GM06990 (cell line): ENCODE measurements at places on chromosomes 4 and X.

GRCh38 chr4:179586460-179586859 is 2144.2 kb upstream of the AGA start:
- DNase-seq: no peak

DNA sequence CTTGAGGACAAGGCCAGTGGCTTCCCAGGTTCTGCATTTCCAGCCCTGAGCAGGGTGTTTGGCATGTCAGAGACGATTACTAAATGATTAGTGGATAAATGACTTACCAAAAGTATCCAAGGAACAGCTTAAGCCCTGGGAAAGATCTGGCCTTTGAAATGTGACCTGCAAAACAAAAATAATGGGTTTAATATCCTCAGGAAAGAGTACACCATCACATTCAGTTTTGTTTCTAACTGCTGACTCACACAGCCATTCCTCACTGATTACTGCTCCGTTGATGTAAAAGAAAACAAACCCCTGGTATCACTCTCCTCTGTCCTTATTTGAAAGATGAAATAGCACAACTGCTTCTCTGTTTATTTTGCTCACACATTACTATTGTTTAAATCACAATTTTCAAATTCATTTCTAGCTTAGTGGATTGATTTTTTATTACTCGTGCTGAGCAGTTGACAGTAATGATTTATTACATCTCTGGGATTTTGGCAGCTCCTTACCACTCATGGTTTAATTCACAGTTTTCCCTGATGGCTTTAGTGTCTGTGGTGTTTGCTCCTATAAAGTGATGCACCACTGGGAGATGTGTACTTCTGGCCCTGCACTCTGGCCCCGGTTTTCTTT is 117.0 kb downstream of the CBLL2 start:
- DNase-seq: no peak

GRCh38 chrX:63664083-63664482 is 120.9 kb downstream of the ARHGEF9 start:
- no peak for DNase-seq

- no peak for DNase-seq
Measured at GRCh38 chrX:21700967-21701366, 42.8 kb upstream of the KLHL34 start.

DNA sequence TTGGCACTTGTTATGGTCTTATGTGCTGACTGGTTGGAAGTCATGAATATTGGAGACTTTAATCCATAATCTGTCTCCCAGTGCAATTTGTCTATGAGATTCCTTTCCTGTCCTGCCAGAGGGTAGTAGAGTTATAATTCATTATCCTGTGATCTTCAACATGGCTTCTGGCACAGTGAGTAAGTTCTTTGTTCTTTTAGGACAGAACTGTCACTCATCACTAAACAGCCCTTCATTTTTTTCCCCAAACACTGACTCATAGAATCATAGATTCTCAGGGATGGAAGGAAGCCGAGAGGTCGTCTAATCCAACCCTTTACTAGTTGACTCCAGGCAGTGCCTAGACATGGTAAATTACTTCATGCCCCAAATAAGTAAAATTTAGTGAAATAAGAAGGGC is 78.4 kb downstream of the LUZP4 start:
- no peak for DNase-seq

DNA sequence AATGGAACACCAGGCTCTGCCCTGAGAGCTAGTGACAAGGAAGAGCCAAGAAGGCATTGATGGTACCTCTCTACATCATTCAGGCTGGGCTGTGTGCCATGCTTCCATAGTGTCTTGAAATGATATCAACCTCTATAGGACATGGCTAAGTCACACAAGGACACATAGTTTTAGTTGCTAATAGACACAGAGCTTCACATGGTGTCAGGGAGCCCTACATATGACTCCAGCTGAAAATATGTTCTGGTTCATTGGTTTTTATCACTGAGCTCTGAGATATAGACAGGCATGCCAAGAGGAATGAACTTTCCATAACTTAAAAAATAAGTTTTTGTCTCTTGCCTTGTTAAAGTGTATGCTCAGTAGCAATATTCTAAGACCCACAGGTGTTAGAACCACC is 72.1 kb upstream of the PRKG2 start:
- DNase-seq: no peak

GRCh38 chr4:154954117-154954516 is 173.0 kb downstream of the RBM46 start:
- no peak for DNase-seq

DNA sequence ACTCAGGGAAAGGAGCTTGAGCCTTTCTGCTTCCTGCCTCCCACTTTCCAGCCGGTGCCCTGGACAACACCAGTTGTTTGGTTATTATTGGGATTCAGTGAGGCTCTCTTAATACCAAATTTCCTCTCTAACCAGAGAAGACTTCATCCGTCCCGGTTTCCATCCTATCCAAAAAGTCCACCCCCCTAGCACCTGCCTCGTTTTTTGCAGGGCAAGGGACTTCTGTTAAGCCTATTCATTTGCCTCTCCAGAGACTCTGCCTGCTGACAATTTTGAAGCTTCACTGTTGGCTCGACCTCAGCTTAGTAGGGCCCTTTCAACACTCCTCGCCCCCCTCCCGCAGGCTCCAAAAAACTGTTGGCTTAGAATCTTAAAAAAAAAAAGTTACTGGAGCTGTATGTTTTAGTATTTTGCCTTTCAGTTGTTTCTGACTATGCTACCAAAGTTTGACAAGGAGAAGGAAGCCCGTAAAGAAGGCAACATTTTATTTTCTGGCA is 779 bp upstream of the PRSS12 start:
- DNase-seq: no peak

GRCh38 chr4:189533603-189534002 is 407.1 kb upstream of the FRG1 start:
- DNase-seq: no peak

- DNase-seq: no peak
Measured at GRCh38 chr4:115883231-115883630, 769.8 kb upstream of the NDST4 start.

- no peak for DNase-seq
Measured at GRCh38 chr4:169047956-169048355, 37.9 kb upstream of the CBR4 start.

GRCh38 chrX:134552351-134552750 is 92.4 kb downstream of the HPRT1 start:
- no peak for DNase-seq

GRCh38 chrX:20362268-20363267 is 95.9 kb upstream of the RPS6KA3 start:
- DNase-seq: no peak

- DNase-seq: no peak
Measured at GRCh38 chr4:61380865-61381264, 180.7 kb downstream of the ADGRL3 start.

DNA sequence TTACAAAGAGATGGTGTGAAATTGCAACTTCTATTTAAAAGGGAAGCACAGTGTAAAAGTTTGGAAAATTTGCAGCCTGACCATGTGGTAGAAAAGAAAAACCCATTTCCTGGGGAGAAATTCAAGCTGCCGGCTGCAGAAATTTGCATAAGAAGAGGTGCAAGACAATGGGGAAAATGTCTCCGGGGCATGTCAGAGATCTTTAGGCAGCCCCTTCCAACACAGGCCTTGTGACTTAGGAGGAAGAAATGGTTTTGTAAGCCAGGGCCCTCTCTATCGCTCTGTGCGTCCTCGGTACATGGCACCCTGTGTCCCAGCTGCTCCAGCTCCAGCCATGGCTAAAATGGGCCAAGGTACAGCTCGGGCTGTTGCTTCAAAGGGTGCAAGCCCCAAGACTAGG is 40.4 kb downstream of the CCDC158 start:
- DNase-seq: no peak

GRCh38 chr4:89797117-89797516 is 39.8 kb downstream of the SNCA start:
- DNase-seq: no peak

DNA sequence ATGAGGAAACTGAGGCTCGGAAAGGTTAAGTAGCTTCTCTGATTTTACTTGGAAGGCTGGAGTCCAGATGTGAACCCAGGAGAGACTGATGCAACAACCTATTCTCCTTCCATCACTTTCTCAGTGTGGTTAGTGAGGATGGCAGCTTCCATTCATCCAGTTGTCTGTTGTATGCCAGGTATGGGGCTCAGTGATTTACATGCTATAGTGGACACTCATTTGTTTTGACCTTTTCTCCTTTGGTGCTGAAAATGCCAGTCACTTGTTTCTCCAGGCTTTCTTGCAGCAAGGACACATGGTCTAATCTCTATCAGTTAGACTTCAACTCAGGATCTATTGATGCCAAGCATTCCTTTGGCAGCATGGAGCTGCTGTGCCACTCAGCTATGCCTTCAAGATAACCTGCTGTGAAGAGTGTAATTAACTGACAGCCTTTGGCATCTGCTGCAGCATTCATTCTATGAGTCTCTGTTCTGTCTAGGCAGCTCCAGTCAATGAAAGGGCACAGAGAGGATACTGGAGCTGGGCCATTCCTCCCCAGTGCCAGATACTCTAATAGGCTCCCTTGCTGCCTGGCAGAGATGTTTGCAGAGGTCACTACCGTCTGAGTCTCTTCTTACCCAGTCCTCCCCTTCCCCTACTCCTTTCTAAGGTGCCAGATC is 11.0 kb upstream of the CWH43 start:
- no peak for DNase-seq

GRCh38 chr4:47167081-47168035 is 136.0 kb downstream of the GABRB1 start:
- DNase-seq: no peak

GRCh38 chr4:22063613-22064012 is 115.0 kb upstream of the KCNIP4 start:
- DNase-seq: no peak
